ENCODE measurements at places on chromosomes 2 and 18.

GRCh38 chr18:49968644-49969309, 155.4 kb upstream of the ACAA2 start:
- DNase-seq, result no peak

DNA sequence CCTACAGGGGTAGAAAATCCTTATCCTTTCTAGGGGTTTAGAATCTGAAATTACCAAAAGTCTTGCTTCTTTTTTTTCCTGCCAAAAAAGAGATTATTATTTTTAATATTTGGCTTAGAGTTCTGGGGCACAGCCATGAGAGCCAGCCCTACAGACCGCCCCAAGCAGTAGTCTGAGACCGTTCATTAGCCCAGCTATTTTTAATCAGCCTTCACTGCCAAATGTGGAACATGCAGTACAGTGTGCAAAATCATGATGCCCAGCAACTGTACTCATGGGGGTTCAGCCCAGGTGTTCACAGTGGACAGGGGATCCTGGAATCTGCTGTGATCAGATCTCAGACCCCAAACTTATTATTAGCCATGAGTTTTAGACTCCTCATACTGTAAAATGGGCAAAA, 60.4 kb downstream of the GRB14 start:
- no peak for DNase-seq

- no peak for DNase-seq
Observed at GRCh38 chr18:23966909-23967308, 47.6 kb upstream of the TTC39C start.

GRCh38 chr18:12254136-12254819, at the start of gene CIDEA:
CIDEA (plus strand) TSS chr18:12254361; CDS start chr18:12254384, 23 bp downstream.
- no peak for DNase-seq

GRCh38 chr2:119071476-119071875, 87.1 kb downstream of the C1QL2 start:
- no peak for DNase-seq

DNA sequence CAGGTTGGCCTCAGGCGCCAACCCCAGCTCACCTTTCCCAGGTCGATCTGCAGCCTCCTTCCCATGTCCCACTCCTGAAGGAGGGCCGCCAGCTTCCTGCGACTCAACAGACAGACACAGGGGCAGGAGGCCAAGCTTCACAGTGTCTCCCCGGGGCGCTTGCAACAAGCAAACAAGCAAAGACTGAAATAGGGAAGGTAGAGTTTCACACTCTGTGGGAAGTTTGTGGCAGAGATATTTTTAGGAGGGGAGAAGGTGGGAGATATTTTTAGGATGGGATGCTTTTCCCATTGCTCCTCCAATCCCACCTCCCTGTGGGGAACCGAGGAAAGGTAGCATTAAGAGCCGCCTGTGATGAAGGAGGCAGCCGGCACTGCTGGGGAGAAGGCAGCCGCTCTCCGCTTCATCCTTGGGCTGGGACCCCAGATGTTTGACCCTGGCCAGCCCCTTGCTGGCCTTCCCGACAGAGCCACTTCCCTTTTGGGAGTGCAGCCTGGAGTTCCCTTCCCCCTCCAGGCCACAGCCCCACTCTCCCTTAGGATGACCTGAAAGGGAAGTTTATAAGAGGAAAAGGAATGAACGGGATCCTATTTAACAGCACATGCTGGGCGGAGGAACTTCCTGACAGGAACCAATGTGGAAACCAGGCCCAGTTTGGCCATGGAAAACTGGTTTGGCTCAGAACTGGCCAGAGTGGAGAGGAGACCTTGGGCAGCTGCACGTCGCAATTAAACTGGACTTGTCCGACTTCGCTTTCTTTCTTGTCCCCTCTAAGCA, 142.2 kb upstream of the SMAD2 start:
- no peak for DNase-seq

GRCh38 chr18:21851327-21851961, 110.9 kb downstream of the MIB1 start:
- no peak for DNase-seq

DNA sequence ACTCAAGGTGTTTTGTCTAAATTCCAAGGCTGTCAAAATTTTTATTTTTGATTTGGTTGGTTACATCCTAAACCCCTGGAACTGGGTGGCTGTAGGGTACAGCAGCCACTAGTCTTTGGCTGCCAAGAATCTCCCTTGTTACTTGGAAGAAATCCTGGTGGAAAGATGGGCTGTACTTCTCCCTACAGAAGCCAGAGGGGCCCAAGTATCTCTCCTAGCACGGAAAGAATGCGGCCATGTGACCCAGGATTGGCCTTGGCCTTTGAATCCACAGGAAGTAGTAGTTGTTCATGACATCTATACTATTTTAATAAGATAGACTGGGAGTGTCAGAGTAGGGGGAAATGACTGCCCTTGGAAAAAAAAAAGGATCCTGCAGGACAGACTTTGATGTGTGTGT, 54.4 kb upstream of the MYO3B start:
- no peak for DNase-seq

DNA sequence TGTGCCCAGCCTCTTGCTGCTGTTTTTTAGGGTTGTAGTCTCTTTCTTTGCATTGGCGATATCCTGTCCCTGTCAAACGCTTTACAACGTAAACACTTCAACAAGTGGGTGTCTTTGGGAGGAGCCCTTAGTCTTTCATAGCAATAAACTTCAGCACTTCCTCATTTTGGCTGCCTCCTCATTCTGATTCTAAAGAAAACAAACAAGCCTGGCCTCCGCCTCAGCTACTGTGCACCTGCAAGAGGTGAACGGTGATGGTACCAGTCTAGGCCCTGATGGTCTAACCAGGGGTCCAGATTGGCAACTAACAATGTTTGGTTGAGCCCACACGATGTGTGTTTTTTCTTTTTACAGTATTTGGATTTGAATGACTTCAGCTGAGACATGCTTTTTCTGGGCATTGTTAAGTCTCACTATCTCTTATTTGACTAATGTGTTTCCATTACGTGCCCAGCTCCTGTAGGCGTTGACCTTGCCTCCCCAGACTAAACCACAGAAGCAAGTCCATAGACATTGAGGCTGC, 53.2 kb upstream of the CUL3 start:
- no peak for DNase-seq

DNA sequence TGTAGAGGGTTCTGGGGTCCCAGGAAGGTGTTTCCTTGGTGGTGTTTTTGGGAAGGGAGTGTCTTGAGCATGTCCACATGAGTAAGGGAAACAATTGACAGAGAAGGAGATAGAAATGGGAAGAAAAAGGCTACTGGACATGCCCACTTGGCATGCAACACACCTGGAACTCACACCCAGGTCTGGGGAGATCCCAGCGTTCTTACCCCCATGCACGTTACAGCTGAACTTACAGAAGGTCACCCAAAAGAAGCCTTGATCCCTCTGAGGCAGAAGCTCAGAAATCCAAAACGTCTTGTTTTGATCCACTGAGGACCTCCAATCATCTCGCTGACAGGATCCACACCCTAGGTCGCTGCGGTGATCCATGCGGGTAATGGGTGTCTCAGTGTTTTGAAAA, 142.0 kb downstream of the ZNF516 start:
- no peak for DNase-seq

DNA sequence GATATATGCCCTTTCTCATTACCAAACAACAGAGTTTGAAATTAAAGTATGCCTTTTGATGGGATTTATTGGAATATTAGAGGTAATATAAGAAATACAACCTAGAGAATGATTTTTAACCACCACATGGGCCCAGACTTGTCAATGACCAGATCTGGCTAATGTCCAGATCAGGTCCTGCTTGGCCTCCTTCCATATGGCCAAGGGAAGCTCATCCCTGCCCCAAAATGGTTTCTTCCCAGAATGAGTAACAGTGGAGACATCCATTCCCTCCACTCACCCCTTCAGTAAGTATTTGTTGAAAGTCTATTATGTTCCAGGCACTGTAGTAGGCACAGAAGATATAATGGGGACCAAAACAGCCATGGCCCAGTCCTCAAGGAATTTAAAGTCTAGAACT, 54.9 kb downstream of the ANTXR1 start:
- DNase-seq, result no peak
